ENCODE measurements at places on chromosomes 2 and 18. TPM values are rescaled to one million over a fixed set of nuclear protein-coding genes. Genes with fewer than 3 reads are reported as not detected.

The UGT1A3 gene
- total RNA-seq = not detected

The MARCHF4 gene
- total RNA-seq = not detected

The FOXD4L1 gene
- 2.5 TPM for total RNA-seq

- H3K27me3 ChIP-seq = no peaks in the 10 kb centered on the region
- no peak overlapping the region for H3K27ac ChIP-seq
- no peaks in the 10 kb centered on the region for H3K36me3 ChIP-seq
- H3K4me3 ChIP-seq = no peak overlapping the region
Measured at GRCh38 chr18:66013969-66014368, 263.2 kb downstream of the CDH7 start.

DNA sequence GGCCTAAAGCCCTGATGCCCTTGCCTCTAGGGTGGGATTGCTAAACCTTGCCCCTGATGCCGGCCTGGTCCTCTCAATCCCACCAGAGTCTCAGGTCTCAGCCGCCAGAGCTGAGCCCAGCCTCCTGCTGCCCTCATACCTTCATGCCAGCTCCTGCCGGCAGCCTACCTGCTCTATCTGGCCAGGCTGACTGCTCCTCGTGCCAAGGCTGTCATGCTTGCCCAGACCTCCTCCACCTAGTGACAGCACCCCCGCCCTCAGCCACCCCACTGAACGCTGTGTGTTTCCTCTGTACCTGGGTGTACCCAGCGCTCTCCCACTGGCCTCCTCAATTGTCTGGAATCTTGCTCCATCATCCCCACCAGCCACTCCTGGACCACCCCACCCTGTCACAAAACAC, 120.1 kb downstream of the CACNB4 start:
- H3K4me1 ChIP-seq = no peaks in the 10 kb centered on the region
- DNase-seq = no peak
- H3K36me3 ChIP-seq = no peaks in the 10 kb centered on the region
- H3K4me3 ChIP-seq = no peak overlapping the region
- no peak overlapping the region for H3K27ac ChIP-seq

Measured in liver (tissue), 10 donors.